CD8-positive, alpha-beta memory T cell (primary cell): ENCODE measurements at places on chromosomes 2 and 18. TPM values are rescaled to one million over a fixed set of nuclear protein-coding genes. Genes with fewer than 3 reads are reported as not detected.

- DNase-seq, result no peak
Measured at GRCh38 chr18:76421685-76422078, 73.4 kb downstream of the ZNF516 start.

The WNT10A gene
- 1.5 TPM for total RNA-seq

DNA sequence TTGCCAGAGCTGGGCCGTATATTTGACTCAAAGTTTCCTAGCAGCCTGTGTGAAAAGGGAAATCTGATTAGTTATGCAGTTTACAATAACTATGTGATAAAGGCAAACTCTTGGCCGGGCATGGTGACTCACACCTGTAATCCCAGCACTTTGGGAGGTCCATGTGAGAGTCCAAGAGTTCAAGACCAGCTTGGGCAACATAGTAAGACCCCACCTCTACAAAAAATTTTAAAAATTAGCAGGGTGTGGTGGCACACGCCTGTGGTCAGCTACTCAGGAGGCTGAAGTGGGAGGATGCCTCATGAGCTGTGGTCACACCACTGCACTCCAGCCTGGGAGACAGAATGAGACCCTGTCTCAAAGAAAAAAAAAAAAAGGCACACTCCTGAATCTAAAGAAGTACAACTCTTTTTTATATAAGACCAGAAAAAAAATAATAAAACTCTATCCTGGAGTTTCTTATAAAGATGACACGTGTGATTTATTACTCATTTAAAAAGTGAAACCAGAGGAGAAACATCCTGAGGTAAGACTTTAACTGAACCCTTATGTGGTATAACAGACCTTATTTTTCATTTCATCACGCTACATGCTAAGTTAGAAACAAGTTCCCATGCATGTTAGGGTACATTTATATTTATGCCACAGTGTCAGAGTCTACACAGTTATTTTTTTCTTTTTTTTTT, 32.6 kb upstream of the KCMF1 start:
- DNase-seq, result peak; percentile 28

DNA sequence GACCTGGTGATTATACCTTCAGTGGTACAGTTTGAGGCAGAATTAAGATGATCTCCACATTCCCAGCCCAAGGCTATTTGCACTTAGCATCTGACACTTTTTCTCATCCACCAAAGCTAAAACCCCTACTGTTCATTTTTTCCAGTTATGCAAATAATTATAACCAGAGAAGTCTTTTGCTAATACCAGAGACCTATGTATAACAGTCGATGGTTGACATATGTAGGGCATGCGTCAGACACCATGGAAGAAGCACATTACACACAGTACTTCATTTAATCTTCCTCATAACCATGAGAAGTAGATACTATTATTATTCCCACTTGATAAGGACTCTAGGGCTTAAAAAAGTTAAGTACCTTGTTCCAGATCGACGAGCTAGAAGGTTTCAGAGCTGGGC, 36.5 kb downstream of the AP1S3 start:
- no peak for DNase-seq

The STARD6 gene
- 0.46 TPM for total RNA-seq
